ENCODE measurements at places on chromosomes 11 and 22. TPM values are rescaled to one million over a fixed set of nuclear protein-coding genes. Genes with fewer than 3 reads are reported as not detected.

The INS gene
- total RNA-seq, result not detected

The OVOL1 gene
- total RNA-seq, result not detected

The BTBD18 gene
- not detected for total RNA-seq

The MMP7 gene
- not detected for total RNA-seq

The OR10G7 gene
- total RNA-seq, result not detected

The HOATZ gene
- total RNA-seq, result not detected

The MYRF gene
- total RNA-seq, result 1.6 TPM

The WT1 gene
- total RNA-seq, result not detected

The CSNK2A3 gene
- 1.0 TPM for total RNA-seq

The KRTAP5-10 gene
- not detected for total RNA-seq

The FLRT1 gene
- not detected for total RNA-seq

The TYR gene
- not detected for total RNA-seq

The SEPTIN3 gene
- 0.81 TPM for total RNA-seq

The CYB5R2 gene
- total RNA-seq, result not detected

All from CD4-positive, alpha-beta memory T cell (primary cell).